Omental fat pad (tissue), 4 donors: ENCODE measurements at places on chromosomes 1 and 21.

GRCh38 chr1:169115891-169116585 is 9.5 kb downstream of the ATP1B1 start:
- DNase-seq, result peak; percentile 45

DNA sequence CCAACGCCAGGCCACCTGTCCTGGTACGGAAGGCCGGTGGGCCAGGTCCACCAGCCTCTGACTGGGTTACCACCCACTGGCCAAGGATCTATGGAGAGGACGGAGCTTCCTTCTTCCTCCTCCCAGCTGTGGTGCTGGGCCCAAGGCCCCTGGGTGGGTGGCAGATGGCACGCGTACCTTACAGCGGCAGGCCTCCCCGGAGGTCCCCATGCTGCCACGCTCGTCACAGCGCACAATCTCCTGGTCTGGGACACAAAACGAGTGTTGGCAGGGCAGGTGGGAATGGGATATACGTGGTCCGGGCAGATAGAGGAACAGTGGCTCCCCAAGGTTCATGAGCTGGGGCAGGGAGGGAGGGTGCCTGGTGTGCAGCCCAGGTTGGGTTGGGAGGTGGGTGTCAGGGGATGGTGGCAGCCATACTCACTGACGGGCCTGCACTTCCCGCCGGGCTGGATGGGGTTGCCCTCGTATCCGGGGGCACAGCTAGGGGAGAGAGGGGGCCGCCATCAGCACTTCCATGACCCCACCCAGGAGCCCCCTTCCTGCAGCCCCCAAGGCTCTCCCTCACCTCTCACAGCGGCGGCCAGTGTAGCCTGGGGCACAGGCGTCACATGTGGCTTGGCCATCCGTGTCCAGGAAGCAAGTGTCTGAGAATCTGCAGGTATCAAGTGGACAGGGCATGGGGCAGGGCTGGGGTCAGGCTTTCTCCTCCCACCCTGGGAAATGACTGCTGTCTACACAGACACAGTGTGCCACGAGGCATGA is 58.9 kb downstream of the HSPG2 start:
- DNase-seq, result no peak

- DNase-seq, result no peak
Observed at GRCh38 chr1:27435566-27436203, 43.3 kb downstream of the GPR3 start.

- no peak for DNase-seq
Observed at GRCh38 chr1:168414914-168415313, 128.9 kb downstream of the XCL2 start.

DNA sequence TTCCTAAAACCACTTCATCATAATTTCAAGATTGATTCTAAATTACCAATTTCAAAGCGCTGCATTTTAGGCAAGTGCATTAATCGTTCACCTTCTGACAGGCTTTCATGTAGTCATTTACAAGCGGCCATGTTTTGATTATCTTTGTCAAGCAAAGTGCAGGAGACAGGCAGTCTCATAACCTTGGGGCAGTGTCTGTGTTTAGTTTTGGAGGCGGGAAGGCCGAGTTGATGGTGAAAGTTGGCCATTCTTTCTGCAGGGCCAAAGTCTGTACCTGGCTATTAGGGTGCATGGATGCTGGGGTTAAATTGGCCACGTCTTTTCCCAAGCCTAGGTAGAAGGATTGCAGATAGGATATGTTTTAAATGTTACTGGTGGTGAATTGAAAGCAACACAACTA is 2.9 kb downstream of the AGPAT3 start:
- DNase-seq, result no peak

DNA sequence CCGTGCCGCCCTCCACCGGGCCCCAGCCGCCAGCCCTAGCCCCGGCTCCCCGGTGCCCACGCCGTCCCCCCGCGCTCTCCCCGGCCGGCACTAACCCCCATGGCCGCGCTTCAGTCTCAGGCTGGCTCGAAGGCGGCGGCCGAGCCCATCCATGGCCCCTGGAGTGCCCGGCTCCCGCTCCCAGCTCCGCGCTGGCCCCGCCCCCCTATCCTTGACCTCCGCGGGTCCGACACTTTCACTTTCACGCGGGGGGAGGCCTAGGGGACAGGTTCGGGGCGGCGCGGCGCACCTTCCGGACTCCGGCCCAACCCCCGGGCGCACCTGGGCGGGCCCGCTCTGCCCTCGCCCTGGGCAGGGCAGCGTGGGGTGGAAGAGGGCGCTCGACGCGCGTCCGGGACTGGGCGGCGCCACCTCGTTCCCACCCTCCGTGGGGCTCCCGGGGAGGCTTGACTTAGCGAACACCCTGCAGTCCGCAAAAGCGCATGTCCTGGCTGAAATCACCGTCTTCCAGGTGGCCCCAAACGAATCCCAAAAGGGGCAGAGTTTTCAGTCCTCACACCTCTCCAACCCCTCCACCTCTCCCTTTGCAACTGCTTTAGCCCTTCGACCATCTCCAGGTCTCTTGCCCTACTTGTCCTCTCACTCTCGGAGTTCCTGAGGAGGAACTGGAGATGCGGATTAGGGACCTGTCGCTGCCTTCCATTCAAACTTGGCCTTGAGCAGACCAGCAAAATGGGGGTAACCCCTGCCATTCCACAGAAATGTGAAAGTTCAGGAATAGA is 3.9 kb upstream of the DENND2D start:
- DNase-seq, result no peak

- DNase-seq, result no peak
Observed at GRCh38 chr1:40273547-40274166, 15.6 kb downstream of the ZMPSTE24 start.

DNA sequence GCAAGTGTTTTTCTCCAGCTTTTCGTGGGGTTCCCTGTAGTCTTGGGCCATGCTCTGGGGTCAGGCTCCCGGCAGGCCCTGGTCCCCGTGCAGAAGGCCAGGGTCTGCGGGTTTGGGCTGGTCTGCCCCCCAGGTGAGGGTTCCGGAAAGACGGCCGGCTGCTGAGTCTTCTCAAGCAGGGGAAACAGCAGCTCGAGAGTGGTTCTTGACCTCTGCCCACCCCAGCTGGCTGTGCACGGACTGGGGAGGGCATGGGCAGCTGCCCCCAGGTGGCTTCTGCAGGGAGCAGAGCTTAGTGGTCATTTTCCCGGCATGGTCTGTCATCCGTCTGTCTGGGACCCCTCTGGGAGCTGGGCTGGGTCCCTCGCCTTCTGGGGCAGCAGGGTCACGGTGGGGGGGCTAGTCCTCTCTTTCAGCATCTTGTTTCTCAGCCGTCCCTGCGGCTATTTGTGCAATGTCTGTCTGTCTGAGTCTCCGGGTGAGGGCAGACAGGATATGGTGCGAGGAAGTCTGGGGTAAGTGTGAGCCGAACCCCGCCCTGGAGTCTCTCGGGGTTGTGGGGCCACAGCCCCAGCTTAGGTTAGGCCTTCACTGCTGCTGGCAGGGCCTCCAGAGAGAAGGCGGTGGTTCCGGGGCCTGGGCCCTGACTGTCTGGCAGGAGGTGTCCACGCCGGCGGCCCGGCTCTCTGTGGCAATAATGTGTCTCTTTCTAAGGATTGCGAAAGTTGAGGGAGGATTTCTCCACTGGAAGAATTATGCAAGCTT is 6.1 kb downstream of the SKI start:
- DNase-seq, result peak; percentile 62

- DNase-seq, result no peak
Observed at GRCh38 chr1:186566140-186566855, 105.4 kb upstream of the PDC start.

DNA sequence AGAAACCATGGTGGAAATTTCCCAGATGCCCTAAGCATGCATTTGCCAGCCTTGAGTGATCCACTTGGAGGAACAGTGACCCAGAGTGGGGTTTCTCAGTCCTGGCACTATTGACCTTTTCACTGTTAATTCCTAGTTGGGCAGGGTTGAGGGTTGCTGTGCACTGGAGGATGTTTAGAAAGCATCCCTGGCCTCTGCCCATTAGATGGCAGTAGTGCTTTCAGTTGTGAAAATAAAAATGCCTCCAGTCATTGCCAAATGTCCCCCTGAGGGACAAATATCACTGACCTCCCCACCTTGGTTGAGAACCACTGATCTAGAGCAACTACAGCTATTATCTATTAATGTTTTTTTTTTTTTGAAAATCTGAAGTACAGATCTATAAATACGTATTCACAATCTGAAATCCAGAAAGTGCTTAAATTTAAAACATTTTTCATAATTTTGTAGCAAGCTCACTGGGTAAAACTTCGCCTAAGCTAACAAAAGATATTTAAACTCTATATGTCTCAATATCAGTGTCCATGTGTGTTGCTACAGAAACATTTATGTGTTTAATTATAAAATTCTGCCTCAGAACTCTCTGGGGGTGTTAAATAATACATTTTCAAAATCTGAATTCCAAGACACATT is 27.3 kb downstream of the F3 start:
- DNase-seq, result no peak

GRCh38 chr1:20105856-20106255 is 13.5 kb downstream of the PLA2G2D start:
- DNase-seq, result no peak

DNA sequence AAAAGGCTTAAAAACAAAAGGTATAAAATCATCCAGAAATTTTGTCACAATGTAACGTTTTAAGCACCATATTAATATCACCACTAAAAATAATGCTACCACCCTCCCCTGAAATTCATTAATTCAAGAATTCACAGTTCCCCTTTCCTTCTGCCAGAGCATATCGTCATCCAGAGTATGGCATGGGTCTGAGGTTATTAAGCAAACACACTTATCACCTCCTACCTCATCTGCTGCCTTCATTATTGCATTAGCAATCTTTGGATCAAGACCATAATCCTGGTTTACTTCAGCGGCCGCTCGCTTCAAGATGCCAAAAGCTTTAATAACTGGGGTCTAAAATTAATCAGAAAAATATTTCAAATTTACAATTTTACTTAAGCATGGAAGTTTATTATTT is 6.2 kb downstream of the FH start:
- no peak for DNase-seq

DNA sequence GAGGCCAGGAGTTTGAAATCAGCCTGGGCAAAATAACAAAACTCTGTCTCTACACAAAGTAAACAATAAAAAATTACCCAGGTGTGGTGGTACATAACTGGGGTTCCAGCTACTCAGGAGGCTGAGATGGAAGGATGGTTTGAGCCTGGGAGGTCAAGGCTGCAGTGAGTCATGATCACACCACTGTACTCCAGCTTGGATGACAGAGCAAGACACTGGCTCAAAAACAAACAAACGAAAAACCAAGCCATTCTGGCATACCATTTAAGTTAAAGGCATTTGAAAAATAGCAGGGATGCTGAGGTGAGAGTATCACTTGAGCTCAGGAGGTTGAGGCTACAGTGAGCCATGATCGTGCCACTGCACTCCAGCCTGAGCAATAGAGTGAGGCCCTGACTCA is 5.3 kb upstream of the ALDH9A1 start:
- no peak for DNase-seq

DNA sequence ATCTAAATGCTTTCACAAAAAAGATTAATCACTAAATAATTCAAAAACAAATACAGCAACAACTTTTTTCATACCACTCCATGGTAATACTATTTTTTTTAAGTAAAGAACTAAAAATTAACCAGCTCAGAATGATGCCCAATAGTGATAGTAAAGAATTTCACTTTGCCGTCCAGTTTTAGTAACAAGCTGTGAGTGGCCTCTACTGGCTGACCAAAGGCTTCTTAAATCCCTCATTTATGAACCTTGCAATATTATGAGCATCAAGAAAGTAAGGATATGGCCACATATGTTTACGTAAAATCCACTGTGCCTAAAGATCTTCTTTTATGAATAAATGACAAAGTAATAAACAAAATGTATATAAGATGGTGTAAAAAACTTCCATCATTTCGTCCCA is 108.6 kb downstream of the GPATCH2 start:
- no peak for DNase-seq

- no peak for DNase-seq
Observed at GRCh38 chr1:21827141-21827679, 15.1 kb downstream of the LDLRAD2 start.

GRCh38 chr1:93253516-93253915 is 73.0 kb downstream of the CCDC18 start:
- DNase-seq, result no peak

- DNase-seq, result no peak
Observed at GRCh38 chr1:186183970-186184628, 191.0 kb downstream of the TPR start.

DNA sequence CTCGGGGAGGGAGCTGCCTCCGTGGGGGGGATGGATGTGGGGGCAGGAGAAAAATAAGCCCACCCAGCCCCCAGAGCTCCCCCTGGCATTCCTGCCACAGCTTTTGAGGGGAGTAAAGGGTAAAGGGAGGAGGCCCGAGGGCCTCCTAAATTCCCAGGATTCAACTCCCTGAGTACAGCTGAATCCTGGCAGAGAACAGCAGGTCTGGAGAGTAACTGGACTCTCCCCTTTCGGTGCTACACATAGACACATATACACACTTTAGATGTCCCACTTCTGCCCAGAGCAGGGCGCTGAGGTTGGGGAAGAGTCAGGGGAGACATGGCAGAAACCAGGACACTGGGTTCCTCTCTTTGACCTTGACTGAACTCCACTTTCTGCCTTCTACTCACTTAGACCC is 3.0 kb downstream of the KIRREL1 start:
- no peak for DNase-seq

DNA sequence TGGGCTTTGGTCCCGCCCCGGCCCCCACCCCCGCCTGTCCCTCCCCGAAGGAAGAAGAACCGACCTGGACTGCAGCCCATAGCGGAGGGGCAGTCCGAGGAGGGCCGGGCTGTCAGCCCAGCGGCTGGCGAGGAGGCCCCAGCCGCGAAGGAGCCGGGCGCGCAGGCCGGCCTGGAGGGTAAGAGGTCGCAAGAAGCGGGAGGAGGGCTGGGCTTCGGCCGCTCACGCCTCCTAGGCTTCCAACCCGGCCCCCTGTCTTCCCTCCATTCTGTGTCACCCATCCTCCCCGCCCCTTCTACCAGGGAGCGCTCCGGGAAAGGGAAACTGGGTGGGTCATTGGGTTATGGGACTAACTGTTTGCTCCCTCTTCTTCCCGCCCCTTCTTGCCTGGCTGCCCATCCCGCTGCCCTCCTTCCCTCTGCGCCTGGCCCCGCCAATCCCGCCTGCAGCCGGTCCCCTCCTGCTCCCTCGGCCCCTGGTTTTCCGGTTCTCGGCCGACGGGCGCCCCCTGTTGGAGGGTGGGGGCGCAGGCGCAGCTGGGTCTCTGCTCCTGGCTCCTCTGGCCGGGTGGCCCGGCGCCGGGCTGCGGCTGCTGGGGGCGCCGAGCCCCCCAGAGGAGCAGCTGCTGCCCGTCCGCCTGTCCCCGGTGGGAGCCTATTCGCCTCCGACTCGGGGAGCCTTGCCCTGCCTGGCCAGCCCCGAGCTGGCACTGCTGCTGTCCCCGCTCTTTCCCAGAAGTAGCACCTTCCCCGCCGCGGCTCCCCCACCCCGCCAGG is 2.4 kb downstream of the RUSC1 start:
- peak; percentile 76 for DNase-seq

DNA sequence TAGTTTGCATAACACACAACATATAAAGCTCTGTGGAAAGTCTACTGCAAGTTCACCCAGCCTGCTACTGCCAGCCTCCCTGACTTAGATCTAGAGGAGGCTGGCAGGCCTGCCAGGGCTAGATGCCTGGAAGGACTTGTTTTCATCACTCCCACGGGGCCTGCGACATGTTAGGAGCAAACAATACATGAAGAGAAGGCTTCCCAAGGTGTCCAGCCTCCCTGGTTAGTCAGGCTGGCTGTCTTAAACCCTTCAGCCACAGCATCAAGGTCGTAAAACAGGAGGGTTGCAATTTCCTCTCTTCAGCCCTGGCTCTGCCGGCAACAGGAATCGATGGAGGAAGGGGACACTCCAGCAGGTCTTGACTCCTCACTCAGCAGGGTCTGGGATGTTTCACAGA is 104.5 kb downstream of the NGF start:
- no peak for DNase-seq

GRCh38 chr1:98523256-98523655 is 138.3 kb upstream of the SNX7 start:
- DNase-seq, result no peak
